Lower lobe of right lung (tissue), 2 donors: ENCODE measurements at places on chromosomes 12 and 14.

- no peak overlapping the region for H3K4me3 ChIP-seq
- H3K4me1 ChIP-seq: no peaks in the 10 kb centered on the region
These were observed 96.9 kb downstream of the ADGRD1 start for GRCh38 chr12:131050463-131051154.

DNA sequence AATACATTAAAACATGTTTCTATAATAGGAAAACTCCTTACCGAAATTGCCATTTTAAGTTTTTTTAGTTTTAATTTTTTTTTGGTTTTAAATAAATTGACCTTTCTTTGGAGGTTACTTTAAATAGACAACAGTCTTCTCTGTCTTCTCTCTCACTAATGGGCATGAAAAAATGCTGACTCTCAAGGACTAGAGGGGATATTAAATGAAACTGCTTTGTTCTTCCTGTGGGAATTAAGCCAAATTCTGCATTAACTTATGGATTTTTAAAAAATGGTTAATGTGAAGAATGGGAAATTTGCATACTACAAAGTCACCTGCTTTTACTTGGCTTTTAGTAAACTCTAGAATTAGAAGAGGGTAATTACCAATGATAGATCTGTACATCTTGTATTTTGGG, 378.9 kb downstream of the TMTC2 start:
- DNase-seq: no peak
- no peaks in the 10 kb centered on the region for H3K36me3 ChIP-seq
- no peak overlapping the region for H3K4me3 ChIP-seq

DNA sequence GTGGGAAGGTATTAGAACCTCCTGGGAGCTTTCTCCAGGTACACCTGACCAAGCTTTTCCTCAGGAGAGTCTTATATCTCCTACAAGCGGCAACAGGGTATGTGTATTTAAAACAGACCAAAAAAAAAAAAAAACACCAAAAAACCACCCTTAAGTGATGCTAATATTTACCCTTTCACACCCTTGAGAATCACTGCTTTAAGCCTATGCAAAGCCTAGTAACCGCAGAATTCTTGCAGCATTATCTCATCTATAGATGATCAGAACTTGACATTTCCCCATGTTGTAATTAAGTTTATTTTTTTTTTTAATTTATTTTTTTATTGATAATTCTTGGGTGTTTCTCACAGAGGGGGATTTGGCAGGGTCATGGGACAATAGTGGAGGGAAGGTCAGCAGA, 19.3 kb downstream of the ZNF641 start:
- no peaks in the 10 kb centered on the region for H3K36me3 ChIP-seq
- no peak for DNase-seq
- no peaks in the 10 kb centered on the region for H3K27me3 ChIP-seq

GRCh38 chr14:70670992-70671651, 29.4 kb downstream of the TTC9 start:
- H3K36me3 ChIP-seq: peaks cover 11% of the 10 kb centered on the region
- no peak overlapping the region for H3K4me3 ChIP-seq
- peaks cover under 1% of the 10 kb centered on the region for H3K4me1 ChIP-seq
- no peaks in the 10 kb centered on the region for H3K27me3 ChIP-seq
- H3K27ac ChIP-seq: no peak overlapping the region

GRCh38 chr12:46214668-46215436, 54.0 kb downstream of the SLC38A1 start:
- no peaks in the 10 kb centered on the region for H3K36me3 ChIP-seq
- peaks cover 35% of the 10 kb centered on the region for H3K4me1 ChIP-seq
- H3K27ac ChIP-seq: peak overlapping the region; percentile 1
- no peaks in the 10 kb centered on the region for H3K27me3 ChIP-seq
- DNase-seq: no peak
- H3K4me3 ChIP-seq: no peak overlapping the region

DNA sequence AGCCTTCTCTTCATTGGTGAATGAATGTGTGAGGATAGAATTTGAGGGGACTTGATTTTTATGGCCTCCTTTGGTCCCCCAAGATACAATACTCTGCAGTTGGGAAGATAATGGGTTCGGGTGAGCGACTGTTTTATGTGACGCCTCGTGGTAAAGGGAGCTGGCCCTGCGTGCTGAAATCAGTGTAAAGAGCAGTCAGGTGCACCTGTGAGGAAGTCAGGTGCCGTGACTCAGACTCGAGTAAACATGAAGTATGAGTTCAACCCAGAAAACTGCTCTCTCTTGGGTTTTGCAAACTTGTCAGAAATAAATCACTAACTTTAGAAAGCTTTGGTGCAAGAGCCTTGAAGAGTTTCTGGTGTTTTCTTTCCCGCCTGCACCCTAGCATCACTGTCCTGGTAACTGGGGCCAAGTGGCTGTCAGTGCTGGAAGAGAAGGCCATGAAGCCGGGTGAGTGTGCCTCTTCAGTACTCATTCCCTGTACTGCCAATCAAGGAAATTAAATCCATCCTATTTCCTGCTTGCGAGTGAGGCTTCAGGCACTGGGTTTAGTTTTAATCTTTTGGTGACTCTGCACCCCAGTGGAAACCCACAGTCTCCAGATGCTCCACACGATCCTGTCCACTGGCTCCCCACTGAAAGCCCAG, 59.2 kb downstream of the AACS start:
- no peak overlapping the region for H3K4me3 ChIP-seq
- peaks cover 10% of the 10 kb centered on the region for H3K36me3 ChIP-seq
- peak overlapping the region; percentile 36 for H3K27ac ChIP-seq
- no peak for DNase-seq
- H3K27me3 ChIP-seq: no peaks in the 10 kb centered on the region

DNA sequence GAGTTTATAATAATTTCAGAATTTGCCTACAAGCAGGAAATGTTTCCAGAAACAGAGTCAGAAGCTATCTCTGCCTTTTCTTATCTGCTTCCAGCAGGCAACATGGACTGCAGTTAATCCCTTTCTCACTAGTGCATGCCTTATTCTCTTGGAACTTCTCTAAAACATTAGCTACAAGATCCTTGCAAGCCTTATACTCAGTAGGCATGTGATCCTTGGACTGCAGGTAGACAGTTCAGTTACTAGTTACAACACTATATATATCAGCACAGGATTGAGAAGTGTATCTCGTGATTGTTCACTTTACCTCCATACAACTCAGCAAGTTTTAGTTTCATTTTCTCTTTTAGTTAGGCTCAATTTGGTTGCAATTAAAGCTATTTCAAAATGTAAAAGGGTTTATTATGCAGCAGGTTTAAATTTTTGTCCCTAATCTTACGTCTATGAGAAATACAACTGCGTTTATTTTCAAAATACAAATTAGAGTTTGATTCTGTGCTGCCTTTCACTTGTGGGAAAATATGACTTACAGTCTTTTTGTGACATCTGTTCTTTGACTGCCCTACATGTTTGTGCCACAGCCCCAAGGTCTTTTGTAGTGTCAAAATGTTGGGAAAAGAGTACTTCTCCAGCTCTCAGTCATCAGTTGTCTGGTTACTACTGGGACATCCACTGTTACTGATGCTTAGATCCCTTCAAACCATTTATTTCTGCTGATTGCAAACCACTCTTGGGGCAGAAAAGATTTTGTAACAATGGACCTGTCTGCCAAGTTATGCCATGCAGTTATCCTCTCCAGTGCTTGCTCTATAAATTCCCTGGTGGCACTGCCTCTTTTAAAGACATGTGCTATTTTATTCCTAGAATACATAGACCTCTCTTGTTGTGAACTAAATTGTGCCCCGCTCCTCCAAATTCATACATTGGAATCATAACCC, 709.0 kb upstream of the FOXG1 start:
- H3K27me3 ChIP-seq: no peaks in the 10 kb centered on the region
- no peaks in the 10 kb centered on the region for H3K36me3 ChIP-seq
- DNase-seq: no peak

- no peak for DNase-seq
- H3K4me3 ChIP-seq: no peak overlapping the region
- H3K27ac ChIP-seq: no peak overlapping the region
- H3K27me3 ChIP-seq: no peaks in the 10 kb centered on the region
- peaks cover 25% of the 10 kb centered on the region for H3K4me1 ChIP-seq
These were observed 62.6 kb downstream of the SPPL3 start for GRCh38 chr12:120841525-120841924.

DNA sequence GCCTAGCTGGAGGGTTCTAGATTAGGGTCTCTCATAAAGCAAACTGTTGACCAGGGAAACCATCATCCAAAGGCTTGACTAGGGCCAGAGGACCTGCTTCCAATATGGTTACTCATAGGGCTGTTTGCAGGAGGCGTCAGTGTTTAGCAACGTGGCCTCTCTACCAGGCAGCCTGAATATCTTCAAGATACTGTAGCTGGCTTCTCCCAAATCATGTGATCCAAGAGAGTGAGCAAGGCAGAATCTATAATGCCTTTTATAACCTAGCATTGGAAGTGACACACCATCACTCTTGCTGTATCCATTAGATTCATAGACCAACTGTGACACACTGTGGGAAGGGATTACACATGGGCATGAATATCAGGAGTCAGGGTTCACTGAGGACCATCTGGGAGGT, 17.3 kb downstream of the TPH2 start:
- H3K4me3 ChIP-seq: no peak overlapping the region
- no peak overlapping the region for H3K27ac ChIP-seq
- H3K4me1 ChIP-seq: peaks cover 10% of the 10 kb centered on the region
- no peaks in the 10 kb centered on the region for H3K27me3 ChIP-seq

DNA sequence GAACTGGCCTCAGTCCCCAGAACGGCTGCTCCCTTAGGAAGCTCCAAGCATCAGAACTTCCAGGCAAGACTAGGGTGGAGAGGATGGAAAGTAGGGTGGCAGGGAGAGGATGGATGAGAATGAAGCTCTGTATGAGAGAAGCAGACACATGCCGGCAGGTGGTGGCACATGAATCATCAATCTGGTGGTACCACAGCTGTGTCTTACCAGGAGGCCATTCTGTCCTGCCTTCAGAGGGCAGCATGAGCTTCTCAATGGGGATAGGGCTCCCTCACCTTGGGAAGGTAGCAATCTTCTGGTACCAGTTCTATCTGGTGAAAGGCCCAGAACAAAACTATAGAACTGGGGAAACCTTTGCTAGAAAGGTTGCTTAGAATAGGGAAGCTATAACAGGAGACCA, 55.4 kb upstream of the PYGL start:
- H3K27me3 ChIP-seq: no peaks in the 10 kb centered on the region
- no peak overlapping the region for H3K4me3 ChIP-seq
- no peak overlapping the region for H3K27ac ChIP-seq
- H3K36me3 ChIP-seq: no peaks in the 10 kb centered on the region
- DNase-seq: no peak

GRCh38 chr12:40907115-40907527, 214.9 kb downstream of the CNTN1 start:
- no peaks in the 10 kb centered on the region for H3K4me1 ChIP-seq
- H3K4me3 ChIP-seq: no peak overlapping the region
- no peak overlapping the region for H3K27ac ChIP-seq
- H3K36me3 ChIP-seq: no peaks in the 10 kb centered on the region
- DNase-seq: no peak
- H3K27me3 ChIP-seq: no peaks in the 10 kb centered on the region

- no peak for DNase-seq
- no peak overlapping the region for H3K4me3 ChIP-seq
- H3K27me3 ChIP-seq: no peaks in the 10 kb centered on the region
- H3K4me1 ChIP-seq: no peaks in the 10 kb centered on the region
- H3K36me3 ChIP-seq: no peaks in the 10 kb centered on the region
- no peak overlapping the region for H3K27ac ChIP-seq
These were observed 344.0 kb upstream of the PRICKLE1 start for GRCh38 chr12:42933461-42934081.

GRCh38 chr12:25761356-25761755, 197.1 kb upstream of the RASSF8 start:
- no peaks in the 10 kb centered on the region for H3K27me3 ChIP-seq
- no peak for DNase-seq
- no peaks in the 10 kb centered on the region for H3K36me3 ChIP-seq
- no peak overlapping the region for H3K4me3 ChIP-seq

- peaks cover 5% of the 10 kb centered on the region for H3K4me1 ChIP-seq
- no peaks in the 10 kb centered on the region for H3K27me3 ChIP-seq
- no peak overlapping the region for H3K27ac ChIP-seq
- no peak overlapping the region for H3K4me3 ChIP-seq
These were observed 151.9 kb downstream of the KITLG start for GRCh38 chr12:88428350-88428749.

DNA sequence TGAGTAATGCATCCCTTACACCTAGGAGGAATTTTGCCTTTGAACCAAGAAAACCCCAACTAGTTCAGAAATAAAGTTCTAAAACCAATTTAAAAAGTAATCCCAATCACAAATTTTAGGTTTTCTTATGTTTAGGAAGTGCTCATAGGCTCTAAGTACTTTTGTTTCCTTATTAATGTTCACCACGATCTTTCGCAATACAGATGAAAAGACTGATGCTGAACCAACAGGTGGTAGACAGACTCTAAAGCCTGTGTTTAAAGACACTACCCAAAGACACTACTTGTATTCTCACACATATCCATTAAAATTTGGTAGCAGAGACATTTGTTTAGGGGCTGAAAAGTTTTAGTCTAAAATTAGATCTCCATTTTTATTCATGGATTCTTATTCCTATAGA, 10.6 kb upstream of the PHLDA1 start:
- H3K27ac ChIP-seq: no peak overlapping the region
- no peak for DNase-seq
- H3K4me3 ChIP-seq: no peak overlapping the region
- H3K4me1 ChIP-seq: peaks cover 6% of the 10 kb centered on the region
- no peaks in the 10 kb centered on the region for H3K27me3 ChIP-seq

DNA sequence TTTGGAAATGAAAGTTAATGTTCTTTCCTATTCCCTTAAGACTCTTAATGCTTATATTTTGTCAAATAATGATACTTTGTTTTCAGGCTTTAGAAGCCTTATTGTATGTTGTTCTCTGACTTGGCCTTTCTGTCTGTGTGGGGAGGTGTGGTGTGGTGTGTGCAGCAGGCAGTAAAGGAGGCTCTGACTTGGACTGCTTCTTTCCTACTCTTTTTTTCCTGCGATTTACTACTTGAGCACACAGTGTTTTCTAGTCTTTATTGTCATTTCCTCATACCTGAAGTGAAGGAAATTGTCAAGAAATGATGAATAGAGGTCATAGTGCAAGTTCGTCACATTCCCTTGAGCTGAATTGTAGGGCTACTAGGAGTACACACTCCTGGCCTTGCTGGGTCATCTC, 26.9 kb downstream of the PIWIL1 start:
- no peak overlapping the region for H3K27ac ChIP-seq
- H3K4me3 ChIP-seq: no peak overlapping the region
- no peak for DNase-seq
- no peaks in the 10 kb centered on the region for H3K4me1 ChIP-seq
- H3K27me3 ChIP-seq: peaks cover 22% of the 10 kb centered on the region
- no peaks in the 10 kb centered on the region for H3K36me3 ChIP-seq

GRCh38 chr12:52721838-52722470, 18.6 kb upstream of the KRT77 start:
- no peak overlapping the region for H3K27ac ChIP-seq
- DNase-seq: no peak
- peaks cover 10% of the 10 kb centered on the region for H3K27me3 ChIP-seq
- H3K4me1 ChIP-seq: no peaks in the 10 kb centered on the region
- no peak overlapping the region for H3K4me3 ChIP-seq
- H3K36me3 ChIP-seq: no peaks in the 10 kb centered on the region
